Caco-2 (cell line): ENCODE measurements at places on chromosomes 1 and 21. TPM values are rescaled to one million over a fixed set of nuclear protein-coding genes. Genes with fewer than 3 reads are reported as not detected.

GRCh38 chr1:95282518-95282895, 48.5 kb downstream of the RWDD3 start:
- H3K4me3 ChIP-seq: no peak overlapping the region
- H3K4me1 ChIP-seq: peaks cover 9% of the 10 kb centered on the region; the same call in 1 of the 2 replicates
- H3K36me3 ChIP-seq: no peaks in the 10 kb centered on the region
- H3K27ac ChIP-seq: no peak overlapping the region
- H3K27me3 ChIP-seq: no peaks in the 10 kb centered on the region

DNA sequence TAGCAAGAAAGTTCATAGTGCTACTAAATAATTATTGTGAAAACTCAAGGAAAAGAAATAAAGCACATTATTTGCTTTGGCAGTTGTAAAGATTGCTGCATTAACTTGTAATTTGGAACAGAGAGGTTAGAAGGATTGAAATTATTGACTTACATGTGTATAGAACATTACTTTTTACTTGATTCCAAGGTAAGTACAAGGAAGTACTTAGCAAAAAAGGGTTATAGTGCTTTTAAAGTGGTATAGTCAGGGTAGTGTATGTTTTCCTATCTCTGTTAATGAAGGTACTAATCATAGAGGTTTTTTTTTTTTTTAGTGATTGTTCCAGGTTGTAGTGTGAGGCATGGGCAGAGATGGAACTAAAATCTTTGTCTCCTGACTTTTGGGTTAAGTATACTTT, 29.4 kb downstream of the MAN1A2 start:
- no peak overlapping the region for H3K4me3 ChIP-seq
- no peaks in the 10 kb centered on the region for H3K27me3 ChIP-seq
- no peaks in the 10 kb centered on the region for H3K4me1 ChIP-seq
- DNase-seq: no peak

GRCh38 chr1:1058921-1059493, 15.1 kb downstream of the RNF223 start:
- H3K36me3 ChIP-seq: no peaks in the 10 kb centered on the region
- H3K27me3 ChIP-seq: no peaks in the 10 kb centered on the region
- peak overlapping the region; percentile 51 for H3K27ac ChIP-seq
- H3K4me3 ChIP-seq: peak overlapping the region; percentile 64

GRCh38 chr1:21295002-21295401, 4.7 kb upstream of the ECE1 start:
- no peak overlapping the region for H3K27ac ChIP-seq
- H3K27me3 ChIP-seq: no peaks in the 10 kb centered on the region
- DNase-seq: no peak
- H3K4me3 ChIP-seq: no peak overlapping the region
- no peaks in the 10 kb centered on the region for H3K36me3 ChIP-seq

DNA sequence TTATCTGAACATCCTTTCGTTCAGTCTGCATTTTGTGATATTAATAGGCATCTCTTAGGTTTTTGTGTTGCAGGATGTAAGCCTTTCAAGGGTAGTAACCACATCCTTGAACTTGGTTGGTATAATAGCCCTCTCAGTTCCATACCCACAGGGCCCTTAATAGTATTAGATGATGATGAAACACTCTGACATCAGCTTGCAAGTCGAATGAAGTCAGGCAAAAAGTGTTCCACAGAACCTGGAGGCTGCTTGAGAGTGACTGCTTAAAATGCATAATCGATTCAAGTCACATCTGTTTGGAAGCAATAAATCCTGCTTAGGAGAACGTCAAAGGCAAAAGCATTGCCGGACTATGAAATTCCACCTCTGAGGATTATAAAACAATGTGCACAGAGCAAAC, 415.6 kb upstream of the KAZN start:
- DNase-seq: no peak
- H3K27me3 ChIP-seq: no peaks in the 10 kb centered on the region
- no peak overlapping the region for H3K27ac ChIP-seq

DNA sequence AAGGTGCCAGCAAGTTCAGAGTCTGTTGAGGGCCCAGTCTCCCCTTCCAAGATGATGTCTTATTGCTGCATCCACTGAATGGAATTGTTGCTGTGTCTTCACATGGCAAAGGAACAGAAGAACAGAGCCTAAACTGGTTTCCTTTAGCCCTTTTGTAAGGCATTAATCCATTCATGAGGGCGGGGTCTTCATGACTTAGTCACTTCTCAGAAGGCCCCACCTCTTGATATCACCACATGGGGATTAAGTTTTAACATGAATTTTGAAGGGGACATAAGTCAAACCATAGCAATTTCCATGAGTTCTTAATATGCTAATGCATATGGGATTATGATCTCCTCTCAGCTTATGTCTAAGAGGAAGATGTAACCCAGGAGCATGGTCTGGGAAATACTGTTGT, 182.9 kb downstream of the LRRC7 start:
- DNase-seq: no peak
- H3K27me3 ChIP-seq: no peaks in the 10 kb centered on the region
- H3K27ac ChIP-seq: no peak overlapping the region
- no peak overlapping the region for H3K4me3 ChIP-seq

DNA sequence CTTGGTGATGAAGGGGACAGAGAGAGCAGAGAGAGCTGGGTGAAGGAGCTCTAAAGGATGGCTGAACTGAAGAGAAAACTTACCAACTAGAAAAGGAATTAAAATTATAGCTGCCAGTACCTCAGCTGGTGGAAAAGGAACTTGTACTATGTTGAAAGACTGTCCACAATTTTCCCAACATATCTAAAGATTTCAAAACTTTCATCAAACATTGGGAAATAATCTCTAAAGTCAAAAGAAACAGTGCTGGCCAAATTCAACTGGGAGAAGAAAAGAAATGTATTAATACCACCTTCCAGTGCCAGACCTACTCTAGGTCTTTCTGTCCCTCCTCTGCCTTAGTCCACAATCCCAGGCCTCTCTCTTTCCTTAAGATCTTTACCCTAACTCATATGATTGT, 6.1 kb downstream of the SMG5 start:
- peaks cover 9% of the 10 kb centered on the region for H3K4me1 ChIP-seq
- no peaks in the 10 kb centered on the region for H3K27me3 ChIP-seq
- DNase-seq: no peak

GRCh38 chr1:95201905-95202304, 32.1 kb upstream of the RWDD3 start:
- no peaks in the 10 kb centered on the region for H3K4me1 ChIP-seq
- no peak for DNase-seq
- H3K27ac ChIP-seq: no peak overlapping the region
- H3K4me3 ChIP-seq: no peak overlapping the region

- no peaks in the 10 kb centered on the region for H3K4me1 ChIP-seq
- DNase-seq: no peak
These were observed 127.5 kb upstream of the DNAH14 start for GRCh38 chr1:224801844-224802490.

DNA sequence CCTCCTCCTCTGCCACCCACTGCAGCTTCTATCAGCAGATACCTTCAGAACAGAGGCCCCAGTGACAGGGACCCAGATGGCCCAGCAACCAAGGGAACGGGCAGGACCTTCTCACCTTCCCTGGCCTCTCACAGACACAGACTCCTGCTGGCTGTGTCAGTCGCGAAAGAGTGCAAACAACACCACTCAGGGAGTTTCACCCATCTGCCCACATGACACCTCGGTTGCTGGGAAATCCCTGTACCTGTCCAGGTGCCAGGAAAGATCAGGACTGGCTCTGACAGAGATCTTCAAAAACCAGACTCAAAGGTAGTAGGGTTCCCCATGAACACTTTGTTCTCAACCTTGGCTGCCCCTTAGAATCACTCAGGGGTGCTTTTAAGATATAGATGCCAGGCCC, 83.5 kb upstream of the HIVEP3 start:
- no peaks in the 10 kb centered on the region for H3K4me1 ChIP-seq
- H3K27me3 ChIP-seq: no peaks in the 10 kb centered on the region
- no peaks in the 10 kb centered on the region for H3K36me3 ChIP-seq
- DNase-seq: no peak

DNA sequence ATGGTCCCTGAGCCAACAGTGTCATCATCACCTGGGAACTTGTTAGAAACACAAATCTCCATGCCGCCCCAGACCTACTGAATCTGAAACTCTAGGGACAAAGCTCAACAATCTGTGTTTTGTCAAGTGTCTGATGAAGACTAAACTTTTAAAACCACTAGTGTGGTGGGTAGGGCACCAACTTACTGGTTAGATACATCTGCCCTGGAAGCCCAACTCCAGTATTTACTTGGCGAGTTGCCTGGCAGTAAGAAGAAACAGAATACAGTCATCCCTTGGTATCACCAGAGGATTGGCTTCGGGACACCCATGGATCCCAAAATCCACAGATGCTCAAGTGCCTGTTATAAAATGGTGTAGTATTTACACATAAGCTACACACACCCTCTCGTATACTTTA, 367.9 kb upstream of the DUSP10 start:
- no peak overlapping the region for H3K4me3 ChIP-seq
- no peaks in the 10 kb centered on the region for H3K36me3 ChIP-seq
- no peaks in the 10 kb centered on the region for H3K27me3 ChIP-seq
- DNase-seq: no peak
- H3K4me1 ChIP-seq: no peaks in the 10 kb centered on the region

TMPRSS3 gene
- not detected in 2 replicates for total RNA-seq

BMP8B gene
- 5.8 and 5.9 TPM in 2 replicates for total RNA-seq

C1orf232 gene
- not detected in 2 replicates for total RNA-seq

ATP6V1G3 gene
- total RNA-seq: 3.5 and 4.7 TPM in 2 replicates

HAO2 gene
- total RNA-seq: 0.27 and 0.39 TPM in 2 replicates

FAM72C gene
- 0.46 TPM in 1 of 2 replicates, not detected in the other for total RNA-seq

KIF2C gene
- 61.0 and 63.2 TPM in 2 replicates for total RNA-seq

PRR9 gene
- total RNA-seq: 0.88 TPM in 1 of 2 replicates, not detected in the other

LEFTY1 gene
- total RNA-seq: not detected in 2 replicates

IFI44L gene
- not detected in 2 replicates for total RNA-seq

CRNN gene
- total RNA-seq: not detected in 2 replicates

RAD54L gene
- 29.1 and 30.6 TPM in 2 replicates for total RNA-seq
